Psoas muscle (tissue), 8 donors: ENCODE measurements at places on chromosomes 7 and 10.

GRCh38 chr7:120421151-120421651, 148.2 kb downstream of the KCND2 start:
- DNase-seq, result no peak

- peak; percentile 82 for DNase-seq
These were observed 151.4 kb downstream of the CDH23 start for GRCh38 chr10:71547876-71548846.

- DNase-seq, result no peak
These were observed 2.7 kb upstream of the MTG1 start for GRCh38 chr10:133391249-133391635.

GRCh38 chr10:112262546-112262945, 20.7 kb upstream of the TECTB start:
- DNase-seq, result no peak

DNA sequence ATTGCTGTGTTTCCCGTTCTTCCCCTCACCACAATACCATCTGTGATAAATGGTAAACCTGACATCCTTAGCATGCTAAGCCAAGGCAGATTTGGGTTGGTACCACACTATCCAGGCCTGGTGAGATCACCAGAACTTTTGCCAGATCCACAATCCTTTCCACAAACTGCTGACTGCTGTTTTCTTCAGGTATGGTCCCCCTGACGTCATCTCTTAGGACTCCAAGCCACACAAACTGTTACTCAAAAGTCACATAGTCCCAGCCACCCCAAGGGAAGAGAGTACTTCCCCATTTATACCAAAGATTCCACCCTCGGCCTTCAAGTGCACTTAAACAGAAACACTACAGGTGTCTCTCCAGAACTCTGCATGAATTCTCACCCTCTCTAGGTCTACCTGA, 34.8 kb downstream of the SLC25A13 start:
- no peak for DNase-seq

GRCh38 chr7:145036604-145037405, 201.0 kb upstream of the TPK1 start:
- DNase-seq, result no peak

- no peak for DNase-seq
These were observed 369.9 kb downstream of the WDR11 start for GRCh38 chr10:121221072-121221471.

DNA sequence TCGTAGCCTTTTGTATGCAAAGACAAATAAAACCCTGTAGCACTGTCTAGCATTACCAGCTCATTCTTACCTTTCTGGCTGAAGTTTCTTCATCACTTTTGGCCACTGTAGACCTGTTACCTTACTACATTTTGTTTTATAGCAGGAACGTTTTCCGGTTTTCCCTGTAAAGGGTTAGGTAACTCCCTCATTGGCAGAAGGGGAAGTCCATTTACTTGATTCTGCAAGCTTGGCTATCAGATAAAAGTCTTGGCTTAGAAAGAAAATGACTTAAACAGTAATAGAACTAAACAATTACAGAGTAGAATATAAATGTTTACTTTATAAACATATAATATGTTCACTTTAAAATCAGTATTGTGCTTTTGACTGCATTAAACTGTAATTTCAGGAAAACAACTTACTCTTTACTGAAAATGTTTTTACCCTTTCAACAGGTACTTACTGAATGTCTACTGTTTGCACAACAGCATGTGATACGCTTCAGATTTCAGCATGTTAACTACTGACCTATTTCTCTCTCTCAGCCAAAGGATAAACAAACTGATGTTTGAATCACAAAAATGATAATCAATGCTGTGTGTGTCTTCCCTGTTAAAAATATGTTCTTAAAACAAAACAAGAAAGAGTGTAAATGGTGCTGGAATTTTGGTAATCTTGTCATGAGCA, 67.1 kb downstream of the OTUD1 start:
- DNase-seq, result no peak

GRCh38 chr10:132955479-132955878, 13.1 kb upstream of the CFAP46 start:
- DNase-seq, result no peak

- no peak for DNase-seq
These were observed 56.6 kb downstream of the CLRN3 start for GRCh38 chr10:127836176-127836575.
